ENCODE measurements at places on chromosomes 3 and 15.

DNA sequence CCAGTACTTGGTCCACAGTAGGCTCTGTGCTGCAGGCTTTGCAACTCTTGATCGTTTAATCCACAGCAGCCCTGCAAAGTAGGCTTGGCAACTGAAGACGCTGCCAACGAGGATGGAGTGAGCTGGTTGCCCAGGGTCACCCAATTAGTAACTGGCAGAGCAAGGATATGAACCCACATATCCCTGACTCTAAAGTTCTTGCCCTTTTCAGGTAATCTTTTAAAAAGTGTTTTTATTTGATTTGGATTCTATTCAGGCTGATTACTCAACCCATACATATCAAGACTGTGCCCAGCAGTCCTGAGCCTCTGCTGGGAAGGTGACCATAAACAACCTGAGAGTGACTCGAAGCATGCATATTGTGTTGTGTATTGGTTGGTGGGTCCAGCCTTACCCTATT is 50.3 kb downstream of the PSMD6 start:
- DNase-seq, result no peak

- DNase-seq, result no peak
Observed at GRCh38 chr3:76349715-76350480, 564.5 kb upstream of the ZNF717 start.

DNA sequence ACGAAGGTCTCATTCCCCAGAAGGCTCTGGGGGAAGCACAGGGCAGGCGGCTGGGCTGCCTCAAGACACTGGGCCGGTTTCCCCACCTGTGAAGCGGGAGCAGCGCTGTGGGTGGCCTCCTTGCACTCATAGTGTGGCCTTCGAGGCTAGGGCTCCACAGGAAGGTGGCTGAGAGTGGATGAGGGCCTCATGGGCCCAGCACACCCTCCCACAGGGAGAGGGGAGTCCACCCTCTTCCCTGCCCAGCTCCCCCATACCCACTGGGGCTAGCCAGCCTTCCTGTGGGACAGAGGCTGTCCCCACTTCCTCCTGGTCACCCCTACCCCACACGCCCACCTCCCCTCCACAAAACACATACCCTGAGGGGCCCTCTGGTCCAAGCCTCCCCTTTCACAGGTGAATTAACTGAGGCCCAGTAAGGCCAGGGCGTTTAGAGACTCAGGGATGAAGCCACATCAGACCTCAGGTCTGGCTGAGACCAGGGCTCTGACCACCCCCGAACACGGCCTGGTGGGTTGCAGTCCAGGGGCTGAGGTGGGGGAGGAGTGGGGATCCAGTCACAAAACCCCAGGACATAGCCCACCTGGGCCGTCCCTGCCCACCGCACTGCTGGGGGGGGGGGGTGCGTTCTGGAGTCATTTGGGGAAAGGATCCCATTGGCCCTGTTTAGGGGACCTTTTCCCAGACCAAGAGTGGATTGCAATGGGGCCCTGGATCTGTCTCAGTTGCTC is 1.1 kb downstream of the ANPEP start:
- DNase-seq, result no peak

DNA sequence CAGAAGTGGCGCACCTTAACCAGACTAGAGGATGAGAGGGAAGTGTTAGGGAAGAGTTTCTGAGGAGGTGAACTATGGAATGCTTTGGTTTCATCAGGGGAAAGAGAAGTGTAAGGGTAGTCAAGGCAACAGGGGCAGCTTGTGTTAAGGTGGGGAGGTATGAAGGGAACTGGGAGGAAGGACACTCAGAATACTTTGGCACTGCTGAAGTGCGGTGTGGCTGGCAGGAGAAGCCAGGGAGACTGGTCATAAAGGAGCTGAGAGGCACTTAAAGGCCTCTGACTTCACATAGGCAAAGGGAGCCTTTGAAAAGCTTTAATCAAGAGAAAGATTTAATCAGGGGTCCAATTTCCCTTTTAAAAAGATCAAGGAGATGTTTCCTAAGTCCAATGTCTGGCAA is 129.0 kb downstream of the ERC2 start:
- no peak for DNase-seq

GRCh38 chr3:99503350-99503749 is 135.0 kb upstream of the COL8A1 start:
- no peak for DNase-seq

DNA sequence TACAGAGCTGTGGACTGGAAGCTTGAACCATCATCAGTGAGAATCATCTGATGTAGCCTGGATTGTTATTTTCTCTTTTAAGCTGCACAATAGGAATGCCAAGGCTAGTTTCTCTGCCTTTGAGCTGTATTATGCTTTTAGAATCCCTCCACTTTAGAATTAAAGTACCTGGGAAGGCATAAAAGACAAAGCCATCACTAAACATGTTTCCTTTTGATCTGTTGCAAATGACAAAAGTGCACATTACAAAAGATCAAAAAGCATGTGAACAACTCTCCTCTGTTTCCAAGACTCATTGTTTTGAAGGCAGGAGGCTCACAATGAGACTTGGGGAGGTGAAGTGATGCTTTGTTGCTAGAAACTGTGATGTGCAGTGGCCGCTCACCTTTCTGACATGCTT is 51.8 kb downstream of the LARS2 start:
- DNase-seq, result no peak

- DNase-seq, result no peak
Observed at GRCh38 chr3:13559764-13560525, 11.0 kb downstream of the FBLN2 start.
